SHP77 treated with DMSO at 0.1 percent for 48 hours (cell line): ENCODE measurements at places on chromosomes 5 and 9.

GRCh38 chr5:172866378-172866777 lies 32.3 kb downstream of the ERGIC1 start:
- DNase-seq = no peak

DNA sequence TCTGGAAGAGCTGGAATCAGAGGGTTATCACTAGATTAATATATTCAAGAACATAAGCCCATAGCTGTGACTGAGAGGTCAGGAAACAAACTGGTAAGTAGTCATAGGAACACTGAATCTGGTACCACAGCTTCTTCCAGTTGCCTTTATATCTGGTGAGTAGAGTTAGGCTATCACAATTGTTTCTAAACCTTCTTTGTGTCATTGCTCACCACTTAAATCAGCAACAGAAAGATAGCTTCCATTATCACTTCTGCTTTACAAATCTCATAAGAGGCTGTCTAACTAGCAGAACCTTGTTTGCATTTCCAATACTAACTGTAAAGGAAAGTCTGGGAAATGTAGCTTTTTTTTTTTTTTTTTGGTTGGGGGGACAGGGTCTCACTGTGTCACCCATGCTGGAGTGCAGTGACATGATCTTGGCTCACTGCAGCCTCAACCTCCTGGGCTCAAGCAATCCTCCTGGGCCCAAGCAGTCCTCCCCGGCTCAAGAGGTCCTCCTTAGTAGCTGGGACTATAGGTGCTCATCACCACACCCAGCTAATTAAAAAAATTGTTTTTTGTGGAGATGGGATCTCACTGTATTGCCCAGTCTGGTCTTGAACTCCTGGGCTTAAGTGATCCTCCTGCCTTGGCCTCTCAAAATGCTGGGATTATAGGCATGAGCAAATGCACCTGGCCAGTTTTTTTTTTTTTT lies 22.0 kb downstream of the CDC42SE2 start:
- no peak for DNase-seq

DNA sequence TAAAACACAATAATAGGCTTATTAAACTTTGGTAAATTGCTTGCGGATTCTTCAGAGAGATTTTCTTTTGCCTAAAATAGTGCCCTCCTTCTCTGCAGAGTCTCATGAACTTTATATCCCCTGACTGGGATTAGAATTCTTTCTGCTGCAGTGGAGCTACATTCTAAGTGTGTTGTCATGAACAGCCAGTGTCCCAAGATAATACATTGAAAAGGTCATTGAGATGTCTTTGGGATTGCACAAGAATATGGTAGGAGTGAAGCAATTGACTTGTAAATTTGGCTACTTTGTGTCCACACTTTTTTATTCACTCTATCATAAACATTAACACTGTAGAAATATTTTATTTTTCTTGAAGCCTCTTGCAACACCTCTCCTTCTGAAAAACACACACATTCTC lies 604.5 kb downstream of the GABRG2 start:
- DNase-seq = no peak

DNA sequence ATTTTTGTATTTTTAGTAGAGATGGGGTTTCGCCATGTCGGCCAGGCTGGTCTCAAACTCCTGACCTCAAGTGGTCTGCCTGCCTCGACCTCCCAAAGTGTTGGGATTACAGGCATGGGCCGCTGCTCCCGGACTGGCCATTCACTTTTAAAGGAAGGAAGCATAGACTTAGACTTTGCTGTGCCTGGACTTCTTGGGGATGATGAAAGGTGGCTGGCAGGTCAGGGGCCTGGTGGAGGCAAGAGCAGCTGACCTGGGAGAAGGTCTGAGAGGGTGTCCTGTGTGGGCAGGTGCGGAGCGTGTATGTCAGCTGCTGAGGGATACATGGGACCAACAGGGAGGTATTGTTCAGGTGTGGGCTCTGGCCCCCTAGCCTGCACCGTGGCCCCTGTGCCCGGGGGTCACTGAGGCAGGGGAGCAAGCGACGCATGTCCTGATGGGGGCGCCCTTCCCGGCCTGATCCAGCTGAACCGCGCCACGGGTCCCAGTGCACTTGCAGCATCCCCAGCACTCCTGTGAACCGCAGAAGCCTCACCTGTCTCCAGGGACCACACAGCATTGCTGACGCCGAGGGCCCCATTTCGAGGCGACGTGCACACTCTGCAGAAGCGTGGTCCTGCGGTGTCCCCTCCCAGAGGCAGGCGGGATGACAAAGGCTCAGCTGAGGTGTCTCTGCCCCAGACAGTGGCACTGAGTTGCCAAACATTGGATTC lies 23.1 kb downstream of the NDUFS6 start:
- DNase-seq = no peak

DNA sequence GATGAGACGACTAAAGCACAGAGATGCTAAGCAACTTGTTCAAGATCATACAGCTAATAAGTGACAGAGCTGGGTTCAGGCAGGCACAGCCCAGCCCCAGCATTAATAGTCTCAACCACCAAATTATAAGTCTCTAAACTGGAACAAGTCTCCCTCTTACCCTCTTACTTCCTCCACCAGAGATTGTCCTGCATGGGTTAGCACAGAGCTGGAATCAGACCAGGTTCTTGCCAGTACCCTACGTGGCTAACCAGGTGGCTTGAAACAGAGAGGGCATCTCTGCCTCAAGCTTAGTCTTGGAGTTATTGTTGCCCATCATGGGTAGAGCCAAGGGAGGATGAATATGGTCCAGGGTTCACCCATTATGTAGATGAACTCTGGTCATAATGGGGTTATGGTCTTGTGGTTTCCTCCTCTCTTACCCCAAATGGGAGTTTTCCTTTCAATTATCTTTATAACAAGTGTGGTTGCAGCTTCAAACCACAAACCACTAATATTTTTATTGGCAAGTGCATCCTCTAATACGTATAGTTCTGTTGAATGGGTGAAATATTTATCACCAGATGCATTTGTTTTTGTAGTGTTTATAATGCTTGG lies 8.3 kb upstream of the XPA start:
- no peak for DNase-seq

GRCh38 chr9:122406070-122406890 lies 35.5 kb downstream of the PTGS1 start:
- no peak for DNase-seq

GRCh38 chr5:62719061-62719720 lies 140.6 kb downstream of the LRRC70 start:
- DNase-seq = no peak

DNA sequence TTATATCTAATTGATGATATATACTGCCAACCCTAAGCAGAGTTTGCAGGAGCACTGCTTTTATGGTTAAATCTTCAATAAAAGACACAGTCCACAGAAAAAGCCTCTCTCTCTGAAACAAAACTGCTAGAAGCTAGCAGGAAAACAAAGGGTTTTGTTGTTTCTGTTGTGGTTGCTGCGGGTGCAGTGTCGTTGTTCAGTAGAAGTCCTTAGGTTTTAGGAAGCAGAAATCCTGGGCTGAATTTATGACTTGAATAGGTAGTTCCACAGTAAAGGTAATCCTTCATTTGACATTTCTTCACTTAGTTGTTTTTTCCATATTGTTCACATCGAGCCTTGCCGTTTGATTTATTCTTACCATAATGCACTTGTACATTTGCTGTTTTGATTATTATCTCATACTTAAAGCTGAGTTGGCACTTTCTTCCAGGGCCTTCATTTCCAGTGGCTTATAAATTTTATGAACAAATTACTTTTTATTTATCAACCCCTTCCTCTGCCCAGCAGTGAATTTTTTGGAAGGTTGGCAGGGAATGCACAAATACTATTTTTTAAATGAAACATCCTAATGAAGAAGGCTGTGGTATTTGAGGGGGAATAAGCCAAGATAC lies 209.6 kb upstream of the SLC30A5 start:
- DNase-seq = no peak

DNA sequence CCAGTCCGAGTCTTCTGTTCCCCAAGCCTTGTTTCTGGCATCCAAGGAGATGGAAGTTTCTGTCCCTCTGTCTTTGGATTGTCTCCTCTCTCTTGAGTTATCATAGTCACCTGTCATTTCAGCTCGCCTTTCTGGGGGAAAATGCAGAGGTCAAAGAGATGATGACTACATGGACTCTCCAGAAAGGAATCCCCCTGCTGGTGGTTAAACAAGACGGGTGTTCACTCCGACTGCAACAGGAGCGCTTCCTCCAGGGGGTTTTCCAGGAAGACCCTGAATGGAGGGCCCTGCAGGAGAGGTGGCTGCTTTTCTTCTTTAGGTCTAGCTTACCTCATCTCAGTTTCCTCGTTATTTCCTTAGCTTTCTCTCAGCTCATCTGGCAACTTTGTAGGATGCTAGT lies 25.1 kb downstream of the ERAP2 start:
- DNase-seq = no peak

DNA sequence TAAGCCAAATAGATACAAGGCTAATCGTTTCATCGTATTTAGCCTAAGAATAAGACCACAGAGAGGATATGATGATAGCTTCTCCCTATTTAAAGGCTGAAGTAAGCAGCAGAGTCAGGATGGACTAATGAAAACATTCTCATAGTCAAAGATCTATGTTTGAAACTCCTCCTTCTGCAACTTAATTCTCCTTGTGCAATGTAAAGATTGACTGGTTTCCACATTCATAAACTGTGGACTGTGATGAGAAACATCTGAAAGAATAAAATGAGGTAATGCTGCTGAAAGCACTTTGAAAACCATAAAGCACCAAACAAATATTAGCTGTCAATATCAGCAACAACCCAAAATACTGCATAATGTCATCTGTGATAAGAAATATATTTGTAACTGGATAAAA lies 361.9 kb downstream of the CSNK1G3 start:
- DNase-seq = no peak

GRCh38 chr9:25648116-25648515 lies 30.1 kb downstream of the TUSC1 start:
- no peak for DNase-seq

DNA sequence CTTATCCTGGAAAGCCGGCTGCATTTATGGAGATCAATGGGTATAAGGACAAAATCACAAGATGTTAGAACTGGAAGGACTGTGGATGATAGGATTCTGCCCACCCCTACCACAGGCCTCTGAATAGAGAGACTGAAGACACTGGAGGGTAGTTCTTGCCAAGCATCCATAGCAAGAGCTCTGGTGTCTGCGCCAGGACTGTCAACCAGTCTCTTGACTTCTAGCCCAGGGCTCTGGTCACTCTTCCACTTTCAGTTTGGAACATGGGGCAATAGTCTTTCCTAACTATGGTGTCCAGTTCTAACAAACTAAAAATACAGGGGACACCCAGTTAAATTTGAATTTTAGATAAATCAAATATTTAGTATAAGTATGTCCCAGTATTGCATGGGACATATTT lies 23.4 kb downstream of the LARP1 start:
- no peak for DNase-seq

DNA sequence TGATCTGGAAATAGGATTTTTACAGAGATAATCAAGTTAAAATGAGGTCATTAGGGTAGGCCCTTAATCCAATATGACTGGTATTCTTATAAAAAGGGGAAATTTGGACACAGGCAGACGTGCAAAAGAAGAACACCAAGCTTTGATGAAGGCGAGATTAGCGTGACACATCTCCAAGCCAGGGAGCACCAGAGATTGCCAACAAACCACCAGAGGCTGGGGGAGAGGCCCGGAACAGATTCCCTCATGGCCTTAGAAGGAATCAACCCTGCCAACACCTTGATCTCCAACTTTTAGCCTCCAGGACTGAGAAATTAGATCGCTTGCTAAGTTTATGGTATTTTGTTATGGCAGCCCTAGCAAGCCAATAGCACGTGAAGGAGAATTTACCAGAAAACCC lies 10.8 kb upstream of the ARSI start:
- no peak for DNase-seq

- no peak for DNase-seq
These were observed 38.0 kb downstream of the TGFBI start for GRCh38 chr5:136066661-136067271.

DNA sequence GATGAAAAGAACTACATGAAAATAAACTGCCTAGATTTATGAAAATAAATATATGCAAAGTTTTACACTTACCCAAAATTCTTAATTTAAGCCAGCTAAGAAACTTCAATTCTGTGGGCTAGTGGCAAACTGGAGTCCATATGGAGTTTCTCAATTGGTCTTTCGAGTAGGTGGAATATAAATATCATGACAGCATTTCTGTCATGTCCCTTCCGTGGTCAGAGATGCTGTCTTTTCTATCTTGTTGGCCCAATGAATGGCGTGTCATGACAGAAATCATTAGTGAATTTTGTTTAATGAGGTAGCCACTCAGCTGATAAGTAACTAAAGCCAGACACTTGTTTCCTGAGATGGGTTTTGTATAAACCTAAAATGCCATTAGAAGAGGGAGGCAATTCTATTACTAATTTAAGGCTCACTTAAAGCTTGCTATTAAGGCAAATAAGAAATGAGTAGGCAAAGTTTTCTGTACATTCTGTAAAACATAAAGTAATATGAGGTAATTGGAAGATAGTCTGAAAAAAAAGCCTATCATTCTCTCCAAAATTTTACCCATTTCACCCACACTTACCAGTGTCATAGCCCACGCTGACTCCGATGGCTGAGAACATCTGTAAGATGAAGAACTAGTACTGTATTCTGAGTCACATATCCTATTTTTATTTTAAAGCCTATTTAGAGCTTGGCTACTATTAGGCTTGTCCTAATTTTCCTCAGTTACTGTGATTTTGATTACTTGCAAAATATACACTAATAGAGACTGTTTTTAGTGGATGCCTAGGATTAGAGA lies 419.3 kb upstream of the MEF2C start:
- no peak for DNase-seq

DNA sequence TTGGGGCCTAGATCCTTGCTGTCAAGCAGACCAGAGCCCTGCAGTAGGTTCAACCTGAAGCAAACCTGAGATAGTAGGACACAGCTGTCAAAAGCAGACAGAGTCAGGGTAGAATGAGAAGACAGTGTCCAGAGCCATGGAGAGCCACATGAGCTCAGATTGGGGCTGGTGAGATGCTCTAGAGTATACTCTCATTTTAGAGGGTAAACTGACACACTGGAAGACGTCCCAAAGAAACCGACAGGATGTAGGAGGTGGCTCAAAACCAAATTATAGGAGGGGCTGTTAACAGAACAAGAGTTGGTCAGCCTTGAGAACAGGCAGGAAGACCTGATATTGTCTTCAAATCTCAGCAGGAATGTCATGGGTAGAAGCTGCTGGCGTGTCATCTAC lies 11.5 kb downstream of the CCDC69 start:
- no peak for DNase-seq

DNA sequence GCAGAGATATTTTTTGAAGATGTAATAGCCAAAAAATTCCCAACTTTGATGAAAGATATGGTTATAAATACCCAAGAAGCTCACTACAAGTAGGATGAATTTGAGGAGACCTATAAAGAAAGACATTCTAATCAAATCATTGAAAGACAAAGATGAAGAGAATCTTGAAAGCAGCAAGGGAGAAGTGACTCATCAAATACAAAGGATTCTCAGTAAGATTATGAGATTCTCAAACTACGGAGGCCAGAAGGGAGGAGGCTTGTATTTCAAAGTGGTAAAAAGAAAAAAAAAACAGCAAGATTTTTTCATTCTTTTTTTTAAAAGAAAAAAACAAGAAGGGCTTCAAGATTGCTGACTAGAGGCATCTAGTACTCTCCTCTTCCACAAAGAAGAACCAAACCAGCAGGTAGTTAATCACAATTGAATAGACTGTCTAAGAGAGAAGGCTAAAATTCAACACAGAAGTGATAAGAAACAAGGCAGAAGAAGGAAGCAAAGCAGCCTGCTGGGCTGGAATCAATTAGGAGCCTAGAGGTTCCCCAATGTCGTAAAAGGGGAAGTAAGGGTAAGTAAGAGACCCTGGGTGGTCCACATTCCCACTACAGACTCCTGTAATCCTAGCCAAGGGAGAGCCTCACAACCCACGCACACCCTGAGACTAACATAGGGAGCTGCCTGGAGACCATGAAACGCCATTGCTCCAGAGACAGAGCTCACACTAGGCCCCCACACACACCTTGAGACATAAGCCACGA lies 59.1 kb upstream of the NIPAL4 start:
- DNase-seq = no peak
